Hindlimb muscle (tissue), 1 donor: ENCODE measurements at places on chromosomes 6 and 20. TPM values are rescaled to one million over a fixed set of nuclear protein-coding genes. Genes with fewer than 3 reads are reported as not detected.

Gene TP53TG5
- 0.89 TPM for polyA plus RNA-seq

Gene KIF6
- polyA plus RNA-seq = 1.6 TPM

Gene TFAP2D
- polyA plus RNA-seq = not detected

Gene NSFL1C
- 75.3 TPM for polyA plus RNA-seq

Gene SDC4
- 7.2 TPM for polyA plus RNA-seq

Gene NDUFAF4
- 22.4 TPM for polyA plus RNA-seq

Gene BTN1A1
- polyA plus RNA-seq = 0.25 TPM

Gene SPEF1
- not detected for polyA plus RNA-seq

Gene PMEPA1
- 31.7 TPM for polyA plus RNA-seq

Gene TPD52L1
- 64.3 TPM for polyA plus RNA-seq

Gene TPX2
- polyA plus RNA-seq = 20.7 TPM
